ENCODE measurements at places on chromosomes 7 and 10. TPM values are rescaled to one million over a fixed set of nuclear protein-coding genes. Genes with fewer than 3 reads are reported as not detected.

DNA sequence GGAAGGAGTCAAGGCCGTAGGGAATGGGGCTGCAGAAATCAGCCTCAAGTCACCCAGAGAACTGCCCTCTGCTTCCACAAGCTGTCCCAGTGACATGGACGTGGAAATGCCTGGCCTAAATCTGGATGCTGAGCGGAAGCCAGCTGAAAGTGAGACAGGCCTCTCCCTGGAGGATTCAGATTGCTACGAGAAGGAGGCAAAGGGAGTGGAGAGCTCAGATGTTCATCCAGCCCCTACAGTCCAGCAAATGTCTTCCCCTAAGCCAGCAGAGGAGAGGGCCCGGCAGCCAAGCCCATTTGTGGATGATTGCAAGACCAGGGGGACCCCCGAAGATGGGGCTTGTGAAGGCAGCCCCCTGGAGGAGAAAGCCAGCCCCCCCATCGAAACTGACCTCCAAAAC is 50.2 kb upstream of the PDCD4 start:
- no peak for DNase-seq
- H3K4me3 ChIP-seq, result no peak overlapping the region
- H3K36me3 ChIP-seq, result no peaks in the 10 kb centered on the region
- H3K27ac ChIP-seq, result no peak overlapping the region
- peaks cover 9% of the 10 kb centered on the region for H3K27me3 ChIP-seq

Gene SLC39A12
- polyA plus RNA-seq, result not detected

GRCh38 chr10:15313843-15314242 is 57.2 kb downstream of the FAM171A1 start:
- no peak overlapping the region for H3K4me3 ChIP-seq
- H3K27ac ChIP-seq, result no peak overlapping the region
- H3K4me1 ChIP-seq, result peaks cover 8% of the 10 kb centered on the region
- no peaks in the 10 kb centered on the region for H3K36me3 ChIP-seq

Gene COL1A2
- 4,454 TPM for polyA plus RNA-seq

Gene UNCX
- polyA plus RNA-seq, result not detected

GRCh38 chr10:48587819-48588218 is 17.1 kb downstream of the ARHGAP22 start:
- H3K36me3 ChIP-seq, result peaks cover 4% of the 10 kb centered on the region
- H3K27ac ChIP-seq, result peak overlapping the region; percentile 38
- peaks cover 33% of the 10 kb centered on the region for H3K4me1 ChIP-seq
- no peaks in the 10 kb centered on the region for H3K27me3 ChIP-seq
- H3K4me3 ChIP-seq, result no peak overlapping the region

DNA sequence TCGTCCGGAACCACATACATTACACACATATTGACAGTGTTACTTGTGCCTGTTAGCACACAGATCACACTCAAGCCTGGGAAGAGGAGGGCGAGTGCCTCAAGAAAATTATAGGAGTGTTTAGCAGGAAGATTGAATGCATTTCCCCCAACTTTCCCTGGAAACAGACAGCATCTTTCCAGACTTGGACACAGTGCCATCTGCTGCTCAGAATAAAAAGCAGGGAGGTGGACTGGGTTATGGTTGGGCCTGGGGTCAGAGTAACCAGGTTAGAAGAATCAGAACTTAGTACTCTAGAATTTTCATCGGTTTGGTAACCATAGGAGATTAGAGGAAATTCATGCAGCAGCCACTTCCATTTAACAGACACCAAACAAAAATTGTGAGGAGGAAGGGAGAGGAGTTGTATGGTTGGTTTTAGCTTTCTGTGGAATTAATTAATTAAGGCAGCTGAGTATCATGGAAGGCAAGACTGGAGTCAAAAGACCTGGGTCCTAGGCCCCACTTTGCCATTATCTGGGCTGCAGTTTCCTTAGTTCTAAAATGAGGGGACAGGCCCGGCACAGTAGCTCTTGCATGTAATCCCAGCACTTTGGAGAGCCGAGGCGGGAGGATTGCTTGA is 43.4 kb upstream of the OPTN start:
- H3K36me3 ChIP-seq, result no peaks in the 10 kb centered on the region
- H3K27ac ChIP-seq, result no peak overlapping the region
- DNase-seq, result peak; percentile 16
- H3K27me3 ChIP-seq, result peaks cover 13% of the 10 kb centered on the region
- H3K4me1 ChIP-seq, result no peaks in the 10 kb centered on the region
- no peak overlapping the region for H3K4me3 ChIP-seq
